ENCODE measurements at places on chromosomes 1 and 21.

DNA sequence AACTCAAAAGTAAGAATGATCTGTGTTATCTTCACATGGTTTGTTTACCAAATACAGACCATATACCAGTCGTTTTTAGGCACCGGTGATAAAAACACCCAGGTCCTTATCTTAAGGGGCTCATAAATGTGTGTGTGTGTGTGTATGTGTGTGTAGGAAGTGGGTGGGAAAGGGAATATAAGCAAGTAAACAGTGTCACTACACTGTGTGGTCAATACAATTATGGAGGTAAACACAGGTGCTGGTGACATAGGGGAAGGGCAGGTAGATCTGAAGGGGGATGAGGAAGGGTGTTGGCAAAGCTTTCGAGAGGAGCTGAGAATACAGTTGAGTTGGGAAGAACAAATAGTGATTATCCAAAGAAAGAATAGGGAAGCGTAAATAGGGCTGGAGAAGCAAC lies 19.1 kb upstream of the MRPS6 start:
- H3K27me3 ChIP-seq: no peaks in the 10 kb centered on the region
- no peak for DNase-seq
- H3K36me3 ChIP-seq: no peaks in the 10 kb centered on the region
- no peak overlapping the region for H3K4me3 ChIP-seq
- H3K27ac ChIP-seq: no peak overlapping the region
- H3K4me1 ChIP-seq: no peaks in the 10 kb centered on the region

DNA sequence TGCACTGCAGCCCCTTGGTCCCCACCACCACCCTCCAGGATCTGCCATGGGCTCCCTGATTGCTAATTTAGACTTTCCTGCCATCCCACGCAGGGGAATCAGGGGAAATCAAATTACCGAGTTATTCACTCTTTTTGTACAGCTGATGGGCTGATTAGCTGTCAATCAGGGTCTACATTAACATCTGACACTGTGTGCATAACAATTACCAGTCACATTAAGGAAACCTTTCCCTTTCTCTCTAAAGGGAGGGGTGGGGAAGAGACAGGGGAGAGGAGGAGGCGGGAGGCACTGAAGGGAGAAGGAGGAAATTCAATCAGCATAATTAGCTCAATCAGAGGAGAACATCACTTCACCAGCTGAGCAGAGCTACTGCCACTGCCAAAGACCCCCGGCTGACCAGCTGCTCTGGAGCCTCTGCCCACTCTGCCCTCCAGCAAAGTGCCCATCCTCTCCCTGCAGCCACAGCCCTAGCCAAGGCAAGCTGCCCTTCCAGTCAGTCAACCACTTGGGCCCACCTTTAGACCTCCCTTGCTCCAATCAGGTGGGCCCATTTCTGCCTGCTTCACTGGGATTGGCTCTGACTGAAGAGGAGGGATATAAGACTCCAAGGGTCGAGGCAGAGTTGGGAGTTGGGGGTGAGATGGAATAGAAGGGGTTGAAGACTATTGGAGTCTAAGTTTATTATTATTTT lies 199.3 kb upstream of the ZC3H12A start:
- H3K27ac ChIP-seq: no peak overlapping the region
- H3K36me3 ChIP-seq: no peaks in the 10 kb centered on the region
- no peaks in the 10 kb centered on the region for H3K4me1 ChIP-seq
- H3K4me3 ChIP-seq: no peak overlapping the region
- no peaks in the 10 kb centered on the region for H3K27me3 ChIP-seq
- peak; percentile 8 for DNase-seq

DNA sequence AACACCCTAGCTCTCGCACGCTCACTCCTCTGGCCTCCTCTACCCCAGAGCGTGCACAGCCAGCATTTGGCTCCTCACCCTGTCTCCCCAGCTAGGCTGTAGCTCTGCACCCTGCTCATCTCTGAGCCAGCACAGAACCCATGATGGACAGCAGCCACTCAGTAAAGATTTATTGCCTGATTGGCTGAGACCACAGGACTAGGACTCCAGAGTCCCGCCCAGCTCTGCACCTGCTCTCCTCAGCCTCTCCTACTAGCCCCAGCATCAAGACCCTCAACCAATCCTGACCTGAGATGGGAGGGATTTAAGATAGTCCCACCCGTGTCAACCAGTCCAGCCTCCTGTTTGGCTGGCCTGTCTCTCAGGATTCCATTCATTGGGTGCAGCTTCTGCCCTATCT lies 9.3 kb downstream of the C1QB start:
- DNase-seq: peak; percentile 29
- peaks cover 6% of the 10 kb centered on the region for H3K36me3 ChIP-seq
- H3K27me3 ChIP-seq: peaks cover 74% of the 10 kb centered on the region
- H3K4me3 ChIP-seq: no peak overlapping the region
- no peak overlapping the region for H3K27ac ChIP-seq
- no peaks in the 10 kb centered on the region for H3K4me1 ChIP-seq

- no peak for DNase-seq
- H3K27ac ChIP-seq: no peak overlapping the region
- peaks cover 12% of the 10 kb centered on the region for H3K4me1 ChIP-seq
- no peak overlapping the region for H3K4me3 ChIP-seq
- H3K27me3 ChIP-seq: no peaks in the 10 kb centered on the region
Observed at GRCh38 chr1:26684763-26685508, 10.9 kb upstream of the ARID1A start.

DNA sequence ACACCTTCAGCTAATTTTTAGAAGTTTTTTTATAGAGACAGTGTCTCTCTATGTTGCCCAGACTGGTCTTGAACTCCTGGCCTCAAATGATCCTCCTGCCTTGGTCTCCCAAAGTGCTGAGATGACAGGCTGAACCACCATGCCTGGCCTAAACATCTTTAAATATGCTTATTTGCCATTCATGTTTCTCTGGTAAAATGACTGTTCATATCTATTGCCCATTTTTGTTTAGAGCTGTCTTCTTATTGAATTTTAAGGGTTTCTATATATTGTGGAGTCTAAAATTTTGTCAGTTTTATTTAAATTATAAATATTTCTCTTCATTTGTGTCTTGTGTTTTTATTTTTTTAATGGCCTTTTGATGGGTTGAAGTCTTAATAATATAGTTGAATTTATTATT lies 3.0 kb upstream of the PM20D1 start:
- no peak overlapping the region for H3K27ac ChIP-seq
- peaks cover 10% of the 10 kb centered on the region for H3K27me3 ChIP-seq
- peaks cover under 1% of the 10 kb centered on the region for H3K4me1 ChIP-seq
- no peak overlapping the region for H3K4me3 ChIP-seq
- DNase-seq: no peak

GRCh38 chr1:9603307-9603706 lies 14.6 kb downstream of the TMEM201 start:
- DNase-seq: no peak
- no peaks in the 10 kb centered on the region for H3K27me3 ChIP-seq
- peaks cover 24% of the 10 kb centered on the region for H3K36me3 ChIP-seq
- no peaks in the 10 kb centered on the region for H3K4me1 ChIP-seq
- no peak overlapping the region for H3K27ac ChIP-seq
- no peak overlapping the region for H3K4me3 ChIP-seq

GRCh38 chr1:228540161-228540917 lies 53.2 kb downstream of the RNF187 start:
- H3K27ac ChIP-seq: no peak overlapping the region
- H3K36me3 ChIP-seq: no peaks in the 10 kb centered on the region
- DNase-seq: no peak
- H3K4me1 ChIP-seq: no peaks in the 10 kb centered on the region
- H3K4me3 ChIP-seq: no peak overlapping the region
- H3K27me3 ChIP-seq: peaks cover 16% of the 10 kb centered on the region

GRCh38 chr1:109020693-109021257 lies 21.1 kb downstream of the WDR47 start:
- no peaks in the 10 kb centered on the region for H3K27me3 ChIP-seq
- peaks cover 28% of the 10 kb centered on the region for H3K36me3 ChIP-seq
- H3K4me1 ChIP-seq: no peaks in the 10 kb centered on the region
- H3K4me3 ChIP-seq: no peak overlapping the region
- no peak overlapping the region for H3K27ac ChIP-seq

- no peaks in the 10 kb centered on the region for H3K36me3 ChIP-seq
- H3K4me3 ChIP-seq: no peak overlapping the region
- H3K4me1 ChIP-seq: no peaks in the 10 kb centered on the region
- peaks cover 42% of the 10 kb centered on the region for H3K27me3 ChIP-seq
- no peak for DNase-seq
Observed at GRCh38 chr1:30449428-30450147, 273.8 kb downstream of the MATN1 start.

GRCh38 chr1:27469334-27469733 lies 20.6 kb downstream of the WASF2 start:
- H3K27me3 ChIP-seq: no peaks in the 10 kb centered on the region
- H3K4me3 ChIP-seq: no peak overlapping the region
- H3K36me3 ChIP-seq: peaks cover 39% of the 10 kb centered on the region
- H3K4me1 ChIP-seq: peaks cover 18% of the 10 kb centered on the region
- H3K27ac ChIP-seq: no peak overlapping the region

DNA sequence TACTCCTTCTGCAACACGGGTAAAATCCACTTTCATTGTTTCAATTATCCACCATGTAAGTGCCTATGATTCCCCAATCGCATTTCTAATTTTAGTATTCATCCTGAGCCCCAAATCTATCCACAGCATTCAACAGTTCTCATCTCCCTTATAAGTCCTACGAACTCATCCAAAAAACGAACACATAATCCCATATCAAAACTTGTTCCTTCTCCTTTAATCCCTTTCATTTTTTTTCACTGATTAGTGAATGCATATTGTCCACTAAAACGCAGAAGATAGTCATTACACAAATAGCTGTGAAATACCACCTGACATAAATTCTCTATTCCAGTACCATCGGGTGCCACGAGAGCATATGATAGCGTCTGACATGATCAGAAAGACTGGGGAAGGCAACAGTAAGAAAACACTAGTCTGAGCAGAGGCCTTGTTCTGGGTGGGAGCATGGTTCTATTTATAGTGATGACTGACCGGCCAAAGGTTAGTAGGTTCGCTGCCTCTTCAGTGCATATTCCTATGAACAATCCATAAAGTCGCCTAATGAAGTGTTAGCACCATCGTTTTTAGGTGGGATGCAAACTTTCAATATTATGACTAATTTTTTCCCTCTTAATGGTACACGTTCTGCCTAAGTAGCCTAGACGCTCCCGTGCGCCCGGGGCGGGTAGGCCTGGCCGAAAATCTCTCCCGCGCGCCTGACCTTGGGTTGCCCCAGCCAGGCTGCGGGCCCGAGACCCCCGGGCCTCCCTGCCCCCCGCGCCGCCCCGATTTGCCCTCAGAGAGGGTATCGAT lies 648 bp downstream of the ATP5PF start:
- peak overlapping the region; percentile 95 for H3K4me3 ChIP-seq
- H3K4me1 ChIP-seq: no peaks in the 10 kb centered on the region
- peaks cover 51% of the 10 kb centered on the region for H3K36me3 ChIP-seq
- peak; percentile 28 for DNase-seq
- peak overlapping the region; percentile 100 for H3K27ac ChIP-seq
- no peaks in the 10 kb centered on the region for H3K27me3 ChIP-seq

GRCh38 chr1:167488786-167489185 lies 29.5 kb downstream of the CD247 start:
- DNase-seq: no peak
- H3K27ac ChIP-seq: no peak overlapping the region
- no peaks in the 10 kb centered on the region for H3K36me3 ChIP-seq
- no peaks in the 10 kb centered on the region for H3K4me1 ChIP-seq
- peaks cover 11% of the 10 kb centered on the region for H3K27me3 ChIP-seq

- DNase-seq: no peak
- no peak overlapping the region for H3K4me3 ChIP-seq
- H3K36me3 ChIP-seq: no peaks in the 10 kb centered on the region
- H3K27me3 ChIP-seq: no peaks in the 10 kb centered on the region
- no peak overlapping the region for H3K27ac ChIP-seq
Observed at GRCh38 chr1:55913565-55913964, 665.8 kb downstream of the PLPP3 start.

DNA sequence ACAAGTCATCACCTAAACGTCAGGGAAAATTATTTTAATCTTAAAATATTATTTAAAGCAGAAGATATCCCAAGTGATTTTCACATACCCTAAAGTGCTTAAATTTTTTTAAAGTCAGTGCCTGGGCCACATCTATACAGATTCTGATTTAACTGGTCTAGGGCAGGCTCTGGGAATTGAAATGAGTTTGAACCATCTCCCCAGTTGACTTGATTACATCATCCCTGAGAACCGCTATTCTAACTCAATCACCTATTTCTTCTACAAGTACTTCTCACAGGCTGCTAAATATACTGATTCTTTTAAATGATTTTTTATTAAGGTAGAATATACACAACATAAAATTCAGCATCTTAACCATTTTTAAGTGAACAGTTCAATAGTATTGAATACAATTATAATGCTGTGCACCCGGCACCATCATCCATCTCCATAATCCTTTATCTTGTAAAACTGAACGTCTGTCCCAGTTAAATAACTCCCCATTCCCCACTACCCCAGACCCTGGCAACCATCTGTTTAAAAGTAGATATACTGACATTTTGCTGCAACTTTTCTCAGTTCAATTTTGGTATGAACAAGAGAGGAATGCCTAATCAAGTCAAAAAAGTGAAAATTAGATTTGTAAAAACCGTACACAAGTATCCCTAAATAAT lies 19.5 kb downstream of the GART start:
- peaks cover 98% of the 10 kb centered on the region for H3K36me3 ChIP-seq
- no peak for DNase-seq
- no peaks in the 10 kb centered on the region for H3K4me1 ChIP-seq

DNA sequence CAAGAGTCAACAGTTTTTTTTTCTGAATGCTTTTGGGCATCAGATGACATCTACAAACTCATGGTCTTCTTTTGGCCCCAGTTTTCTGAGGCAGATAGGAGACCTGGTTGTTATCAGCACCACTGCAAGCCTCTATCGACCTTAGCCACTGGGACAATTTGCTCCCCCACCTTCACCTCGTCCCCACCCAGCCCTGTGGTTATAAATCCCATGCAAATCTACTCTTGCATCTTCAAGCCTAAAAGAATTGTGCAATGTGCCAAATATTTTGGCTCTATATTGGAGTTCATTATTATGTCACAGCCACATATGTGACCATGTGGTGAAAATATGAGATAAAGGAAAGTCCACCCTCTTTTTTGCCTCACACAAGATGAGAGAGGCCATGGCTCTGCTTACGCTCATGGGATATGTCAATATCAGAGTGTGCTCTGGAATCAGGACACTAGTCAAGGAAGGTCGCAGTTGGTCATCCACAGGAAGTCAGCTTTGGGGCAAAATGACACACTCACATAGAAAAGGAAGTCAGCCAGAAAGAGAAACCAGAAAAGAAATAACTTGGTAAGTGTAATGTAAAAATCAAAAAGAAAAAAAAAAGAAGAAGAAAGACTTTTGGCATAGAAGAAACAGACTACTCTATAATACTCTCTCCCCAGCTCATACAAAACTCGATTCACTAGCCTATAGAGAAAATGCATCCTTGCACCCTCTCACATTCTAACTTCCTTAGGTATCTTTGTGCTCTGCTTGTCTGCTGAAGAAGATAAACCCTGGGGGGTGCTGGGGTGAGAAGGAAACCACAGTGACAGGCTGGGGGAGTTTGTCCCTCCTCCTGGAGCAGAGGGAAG lies 21.2 kb downstream of the SLC30A10 start:
- no peak for DNase-seq
- H3K4me3 ChIP-seq: no peak overlapping the region
- no peaks in the 10 kb centered on the region for H3K36me3 ChIP-seq
- no peak overlapping the region for H3K27ac ChIP-seq
- H3K27me3 ChIP-seq: peaks cover 17% of the 10 kb centered on the region
